Activated CD4-positive, alpha-beta T cell treated with anti-CD3 and anti-CD28 coated beads, Interleukin-2, amount 50 U/mL, for 4 hours (primary cell): ENCODE measurements at places on chromosomes 1 and 21.

DNA sequence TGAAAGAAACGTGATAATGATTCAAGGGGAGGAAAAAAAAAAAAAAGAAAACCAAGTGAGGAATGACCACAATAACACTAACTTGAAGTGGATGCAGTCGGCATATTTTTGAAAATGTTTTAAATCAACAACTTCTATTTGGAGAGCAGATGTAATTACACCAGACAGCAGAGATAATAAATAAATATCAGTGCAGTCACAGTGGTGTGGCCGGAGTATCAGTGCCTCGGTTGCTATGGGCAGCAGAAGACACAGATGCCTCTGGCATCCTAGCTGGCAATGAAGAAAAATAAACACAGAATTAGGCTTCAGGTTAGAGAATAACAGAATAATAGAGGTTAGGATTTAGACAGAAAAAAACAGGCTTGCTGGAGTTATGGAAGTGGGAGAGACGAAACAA lies 888.3 kb downstream of the LTN1 start:
- DNase-seq = no peak

DNA sequence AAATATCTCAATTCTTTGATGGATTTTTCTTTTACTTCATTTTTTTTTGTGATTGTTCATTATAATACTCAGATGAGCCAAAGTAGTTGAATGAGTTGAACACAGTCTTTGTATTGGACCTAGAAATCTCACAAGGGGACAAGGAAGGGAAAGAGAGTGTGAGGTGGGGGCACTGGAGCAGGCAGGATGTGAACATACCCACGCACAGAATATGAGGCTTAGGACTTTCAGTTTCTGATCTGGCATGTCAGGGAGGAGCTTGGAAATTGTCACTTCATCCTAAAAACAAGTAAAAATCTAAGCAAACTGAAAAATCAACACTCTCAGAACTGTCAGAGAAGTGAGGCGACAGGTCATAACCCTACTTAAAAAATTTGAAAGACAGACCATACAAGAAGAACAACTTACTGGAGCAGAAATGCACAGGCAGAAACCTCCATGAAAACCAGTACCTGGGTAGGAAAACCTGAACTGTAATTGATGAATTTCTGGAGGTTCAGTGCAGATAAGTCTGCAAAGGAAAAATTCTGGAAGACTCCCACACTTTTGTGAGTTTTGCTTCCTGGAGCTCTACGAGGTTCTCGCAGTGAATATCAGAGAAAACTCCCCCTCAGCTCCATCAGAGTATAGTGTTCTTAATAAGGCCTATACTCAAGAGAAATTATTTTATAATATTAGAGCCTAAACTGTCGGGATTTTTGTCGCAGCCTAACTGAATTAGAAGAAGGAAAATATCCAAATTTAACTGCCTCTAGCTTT lies 3.6 kb upstream of the PTGS2 start:
- no peak for DNase-seq

GRCh38 chr21:44890338-44890931 lies 16.9 kb upstream of the PTTG1IP start:
- DNase-seq = no peak

DNA sequence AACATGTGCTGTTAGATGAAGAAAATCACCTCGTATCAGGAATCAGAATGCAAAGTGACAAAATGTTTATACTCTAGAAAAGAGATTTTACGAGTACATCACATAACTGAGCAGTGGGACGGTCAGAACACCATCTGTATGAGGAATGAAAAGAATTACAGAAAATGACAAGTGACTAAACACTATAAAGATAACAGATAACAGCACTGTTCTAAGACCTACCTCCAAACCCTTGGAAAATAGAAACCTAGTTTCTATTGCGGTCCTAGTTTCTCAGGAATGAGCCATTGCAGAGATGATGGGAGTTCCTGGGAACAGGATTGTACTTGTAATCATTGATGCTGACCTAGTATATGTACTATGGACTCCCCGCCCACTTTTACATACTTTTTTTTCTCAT lies 839.4 kb upstream of the ADAMTS5 start:
- DNase-seq = no peak

DNA sequence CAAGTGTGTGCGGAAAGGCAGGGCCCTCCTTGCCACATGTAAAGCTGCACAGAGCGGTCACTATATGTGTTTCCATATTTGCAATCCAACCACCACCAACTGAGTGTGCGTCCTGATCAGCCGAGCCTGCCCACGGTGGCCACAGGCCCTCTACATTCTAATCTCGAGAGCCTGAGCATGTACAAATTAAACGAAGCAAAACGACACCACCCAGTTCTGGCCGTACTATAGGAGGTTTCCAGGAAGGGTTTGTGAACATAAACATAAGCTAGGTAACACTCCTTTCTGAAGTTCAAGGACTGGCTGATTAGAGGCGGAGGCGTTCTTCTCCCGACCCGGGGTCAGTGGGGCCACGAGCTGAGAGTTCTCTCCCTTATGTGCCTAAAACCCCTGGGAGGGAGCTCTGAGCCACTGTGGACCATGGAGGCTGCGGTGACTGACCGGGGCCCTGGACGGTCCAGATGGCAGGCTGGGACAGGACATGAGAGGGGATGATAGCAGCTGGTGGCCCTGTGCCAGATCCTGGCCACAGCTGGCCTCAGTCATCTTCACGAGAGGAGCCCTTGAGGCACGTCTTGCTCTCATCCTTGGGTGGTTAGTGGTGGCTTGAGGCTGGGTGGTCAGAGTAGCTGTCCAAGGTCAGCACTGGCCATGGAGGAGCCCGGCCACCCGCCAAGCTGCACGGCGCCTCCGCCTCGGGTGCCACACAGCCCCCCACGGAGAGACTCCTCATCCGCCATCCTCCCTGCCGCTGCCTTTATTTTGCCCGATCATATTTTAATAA lies 39.1 kb upstream of the TRAPPC10 start:
- no peak for DNase-seq

DNA sequence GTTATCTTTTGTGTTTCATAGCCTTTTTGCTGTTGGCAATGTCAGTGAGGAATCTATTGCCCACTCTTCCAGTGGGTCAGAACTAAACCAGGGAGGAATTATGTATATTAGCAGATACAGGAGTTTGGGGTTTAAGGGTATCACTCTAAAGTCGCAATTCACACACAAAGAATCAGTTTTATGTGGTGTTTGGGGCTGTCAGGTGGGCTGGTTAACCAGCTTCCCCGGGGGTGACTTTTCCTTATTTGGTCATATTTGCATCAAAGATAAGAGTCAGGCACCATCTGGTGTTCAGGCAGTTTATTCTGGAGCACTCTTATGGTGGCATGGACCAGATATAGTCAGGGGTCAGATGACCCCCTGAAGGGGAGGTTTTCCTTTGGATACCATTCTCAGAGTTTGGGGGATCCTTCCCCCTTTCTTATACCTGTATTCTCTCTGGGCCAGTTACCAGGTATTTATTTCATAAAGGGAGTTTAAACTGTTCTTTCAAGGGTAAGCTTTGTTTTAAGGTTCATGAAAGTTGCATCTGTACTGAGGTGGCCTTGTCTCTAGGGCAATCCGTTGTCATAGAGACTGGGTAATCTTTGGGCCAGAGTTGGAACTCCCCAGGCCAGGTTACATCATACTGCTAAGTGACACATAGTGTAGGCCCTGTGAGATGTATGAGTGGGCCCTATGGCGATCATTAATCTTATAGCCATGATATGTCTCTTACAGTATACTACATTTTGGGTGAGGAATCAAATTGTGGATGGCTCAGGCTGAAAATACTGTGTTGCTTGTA lies 148.2 kb downstream of the RWDD3 start:
- DNase-seq = no peak

DNA sequence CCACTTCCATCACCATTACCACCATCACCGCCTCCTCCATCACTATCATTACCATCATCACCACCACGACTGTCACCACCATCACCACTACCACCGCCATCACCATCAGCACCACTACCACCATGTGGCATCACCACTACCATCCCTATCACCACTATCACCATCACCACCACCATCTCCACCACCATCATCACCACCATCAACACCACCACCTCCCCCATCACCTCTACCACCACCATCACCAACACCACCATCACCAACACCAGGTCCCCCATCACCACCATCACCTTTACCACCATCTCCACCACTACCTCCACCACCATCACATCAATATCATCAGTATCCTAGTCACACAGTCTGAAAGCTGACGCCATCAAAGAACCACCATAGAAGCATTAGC lies 39.9 kb upstream of the RIPK4 start:
- no peak for DNase-seq

DNA sequence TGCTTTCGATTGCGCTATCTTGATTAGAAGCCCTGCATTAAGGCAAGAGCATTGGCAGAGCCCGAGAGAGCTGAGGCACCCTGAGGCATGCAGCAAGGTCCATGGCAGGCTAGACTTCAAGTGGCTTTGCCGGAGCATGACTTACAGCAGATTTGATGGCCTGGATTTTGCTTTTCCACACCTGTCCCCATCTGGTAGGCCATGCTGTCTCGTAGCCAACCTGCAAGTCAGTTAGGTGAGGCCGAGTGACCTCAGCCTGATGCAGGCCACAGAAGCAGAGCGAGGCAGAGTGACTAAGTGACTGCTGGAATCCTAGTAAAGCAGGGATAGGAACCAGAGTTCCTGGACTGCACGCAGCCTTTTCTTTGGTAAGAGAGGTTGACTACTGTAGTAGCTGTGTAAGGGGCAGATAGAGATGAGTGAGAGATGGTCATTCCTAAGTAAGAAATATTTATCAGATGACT lies 148.9 kb downstream of the PBX1 start:
- no peak for DNase-seq

DNA sequence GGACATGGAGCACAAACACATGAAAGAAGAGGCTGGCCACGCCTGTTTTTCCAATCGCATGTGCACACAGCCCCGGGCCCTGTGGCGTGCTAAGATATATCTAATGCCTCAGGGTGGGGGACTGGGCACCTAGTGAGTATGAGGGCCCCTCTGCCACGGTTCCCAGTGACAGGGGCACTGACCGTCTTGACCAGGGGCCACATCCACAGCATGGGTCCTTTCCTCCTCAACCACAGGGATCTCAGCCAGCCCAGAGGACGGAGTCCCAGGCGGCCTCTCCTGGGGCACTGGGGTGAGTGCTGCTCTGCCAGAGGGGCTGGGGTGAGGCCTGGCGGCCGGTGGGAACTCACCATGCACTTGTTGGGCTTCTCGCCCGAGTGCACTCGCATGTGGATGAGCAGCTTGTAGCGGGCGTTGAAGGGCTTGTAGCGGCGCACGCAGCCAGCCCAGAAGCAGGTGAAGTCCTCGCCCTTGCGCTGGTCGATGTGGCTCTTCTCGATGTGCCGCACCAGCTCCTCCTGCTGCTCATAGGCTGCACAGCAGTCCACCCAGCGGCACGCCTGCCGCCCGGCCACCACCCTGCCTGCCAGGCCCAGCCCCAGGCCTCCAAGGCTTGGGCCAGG lies 134.7 kb downstream of the DMRTB1 start:
- no peak for DNase-seq

DNA sequence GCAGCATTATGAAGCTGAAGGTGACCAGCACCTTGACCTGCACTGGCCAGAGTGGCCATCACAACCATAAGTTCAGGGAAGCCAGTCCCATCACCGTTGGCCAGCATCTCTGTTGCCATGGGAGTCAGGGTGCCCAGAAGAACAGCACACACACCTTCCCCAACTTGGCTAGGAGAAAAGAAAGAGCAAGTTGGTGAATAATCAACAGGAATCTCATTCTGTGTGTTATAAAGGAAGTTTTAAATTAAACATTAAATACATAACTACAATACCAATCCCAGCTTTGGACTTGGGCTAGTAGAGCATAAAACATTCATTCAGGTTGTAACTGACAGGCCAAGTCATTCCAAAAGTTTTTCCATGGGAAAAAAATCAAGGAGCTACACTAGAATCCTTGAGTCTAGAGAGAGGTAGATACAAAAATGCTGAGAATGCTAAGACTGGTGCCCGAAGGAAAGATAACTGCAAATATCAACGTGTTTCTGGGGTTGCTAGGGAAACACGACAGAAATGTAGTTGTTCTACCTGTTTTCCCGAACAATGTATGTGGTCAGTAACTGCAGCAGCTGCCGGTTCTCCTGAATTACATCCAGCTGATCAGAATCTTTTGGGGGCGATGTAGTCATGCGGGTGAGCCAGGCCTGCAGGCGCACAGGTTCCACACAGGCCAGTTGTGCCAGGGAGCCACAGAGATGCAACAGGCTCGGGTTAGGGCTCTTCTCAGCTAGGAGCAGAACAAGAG lies 45.6 kb downstream of the UBR4 start:
- DNase-seq = no peak

GRCh38 chr1:169844941-169845608 lies 48.6 kb downstream of the SCYL3 start:
- DNase-seq = no peak

- DNase-seq = no peak
These were observed 345.4 kb downstream of the HHAT start for GRCh38 chr1:210674151-210674550.

- no peak for DNase-seq
These were observed 559.8 kb upstream of the USP24 start for GRCh38 chr1:55775007-55775406.

DNA sequence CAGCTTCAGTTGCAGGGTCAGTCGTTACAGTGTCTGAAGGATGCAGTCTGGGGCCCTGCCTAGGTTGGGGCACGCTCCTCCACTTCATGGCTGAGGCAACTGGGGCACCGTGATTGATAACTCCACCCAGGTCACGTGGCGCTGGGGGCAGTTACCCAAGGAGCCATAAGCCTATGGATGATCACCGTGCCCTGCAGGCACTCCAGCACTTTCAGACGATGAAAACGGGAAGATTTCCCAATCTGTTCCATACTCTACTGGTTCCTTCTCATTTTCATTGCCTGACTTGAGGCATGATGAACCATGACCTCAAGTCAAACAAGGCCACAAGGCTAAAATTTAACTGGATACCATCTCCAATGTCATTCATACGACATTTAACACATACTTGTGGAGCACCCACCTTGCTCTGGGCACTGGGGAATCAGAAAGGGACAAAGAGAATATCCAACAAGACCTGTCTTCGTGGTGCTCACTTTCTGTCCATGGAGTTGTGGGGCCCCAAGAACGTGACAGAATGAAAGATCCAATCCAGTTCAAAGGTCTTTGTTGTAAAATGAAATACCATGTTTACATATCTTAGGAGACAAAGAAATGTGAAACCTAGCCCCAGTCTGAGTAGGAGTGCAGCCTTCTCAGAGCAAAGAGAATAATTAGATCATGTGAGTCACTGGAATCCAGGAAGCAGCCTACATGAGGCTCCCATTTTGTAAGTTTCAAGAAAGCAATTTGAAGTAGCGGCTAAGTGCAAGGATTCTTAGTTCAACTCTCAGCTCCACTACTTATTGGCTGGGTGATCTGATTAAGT lies 39.4 kb upstream of the SPOCD1 start:
- no peak for DNase-seq

GRCh38 chr1:228500901-228501871 lies 14.0 kb downstream of the RNF187 start:
- DNase-seq = peak; percentile 84
